HCT116 (cell line): ENCODE measurements at places on chromosomes 3 and 15.

- DNase-seq, result no peak
Observed at GRCh38 chr15:92343924-92344643, 49.6 kb upstream of the ST8SIA2 start.

GRCh38 chr15:59691194-59691805 lies 2.2 kb upstream of the BNIP2 start:
- peak; percentile 39 for DNase-seq

GRCh38 chr15:46089467-46089935 lies 454.7 kb downstream of the SQOR start:
- DNase-seq, result no peak

GRCh38 chr3:72032441-72033135 lies 247.6 kb upstream of the PROK2 start:
- DNase-seq, result no peak

GRCh38 chr15:40990080-40990479 lies 36.8 kb downstream of the CHAC1 start:
- no peak for DNase-seq

GRCh38 chr3:48238531-48239085 lies 2.3 kb upstream of the ZNF589 start:
- no peak for DNase-seq

DNA sequence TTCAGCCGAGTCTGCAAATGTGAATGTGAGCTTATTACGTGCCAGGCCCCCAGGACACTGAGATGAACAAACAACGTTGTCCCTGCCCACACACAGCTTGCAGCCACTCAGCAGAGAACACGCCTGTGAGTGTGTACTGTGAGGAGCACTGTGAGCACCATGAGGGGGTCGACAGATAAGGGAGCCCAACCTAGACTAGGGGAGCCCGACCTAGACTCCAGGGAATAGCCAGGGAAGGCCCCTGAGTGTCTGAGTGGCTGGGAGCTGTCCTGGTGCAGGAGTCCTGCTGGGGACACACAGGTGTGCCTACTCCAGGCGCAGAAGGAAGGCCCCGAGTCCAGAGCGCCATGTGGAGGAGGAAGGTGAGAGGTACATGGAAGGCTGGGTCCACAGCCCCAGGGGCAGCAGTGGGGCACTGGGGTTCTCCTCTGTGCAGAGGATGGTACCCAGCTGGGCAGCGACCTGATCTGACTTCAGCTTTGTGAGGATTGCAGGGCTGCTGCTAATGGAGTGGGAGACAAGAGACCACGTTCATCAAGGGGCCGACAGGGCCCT lies 36.5 kb downstream of the MGLL start:
- DNase-seq, result no peak

- DNase-seq, result no peak
Observed at GRCh38 chr15:39963786-39964185, 29.9 kb downstream of the EIF2AK4 start.

DNA sequence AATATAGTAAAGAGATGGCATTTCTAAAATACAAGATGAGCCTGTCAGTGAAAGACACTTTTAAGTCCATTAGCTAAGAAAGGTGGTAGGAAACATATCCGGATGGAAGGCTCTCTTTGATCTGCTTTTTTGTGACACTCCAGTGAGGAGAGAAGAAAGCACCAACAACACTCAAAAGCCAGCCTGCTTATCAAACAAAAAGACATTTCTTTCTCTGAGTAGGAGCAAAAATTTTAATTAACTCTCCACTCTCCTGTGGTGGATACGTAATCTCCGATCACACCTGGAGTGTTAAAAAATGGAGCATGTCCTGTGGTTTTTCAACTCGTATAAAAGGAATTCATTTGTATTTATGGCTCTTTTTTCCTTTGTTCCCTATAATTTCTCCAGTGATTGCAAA lies 65.3 kb downstream of the OXNAD1 start:
- DNase-seq, result no peak

- DNase-seq, result no peak
Observed at GRCh38 chr3:18786650-18787323, 361.5 kb upstream of the KCNH8 start.

- no peak for DNase-seq
Observed at GRCh38 chr3:35864871-35865270, 225.5 kb downstream of the ARPP21 start.

DNA sequence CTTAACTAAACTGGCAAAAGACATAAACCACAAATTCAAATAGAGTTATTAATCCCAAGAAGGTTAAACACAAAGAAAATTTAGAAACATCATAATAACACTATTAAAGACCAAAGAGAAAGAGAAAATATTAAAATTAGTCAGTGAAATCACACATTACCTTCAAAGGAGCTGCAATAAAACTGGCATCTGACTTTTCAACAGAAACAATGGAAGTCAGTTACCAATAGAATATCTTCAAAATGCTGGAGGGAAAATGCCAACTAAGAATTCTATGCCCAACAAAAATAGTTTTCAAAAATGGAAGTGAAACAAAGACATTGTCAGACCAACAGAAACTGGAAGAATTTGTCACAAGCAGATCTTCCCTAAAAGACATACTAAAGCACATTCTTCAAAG lies 68.7 kb upstream of the RNF7 start:
- no peak for DNase-seq
